CD4-positive, alpha-beta memory T cell (primary cell): ENCODE measurements at places on chromosomes 2 and 18.

GRCh38 chr2:229300790-229301189 is 29.7 kb upstream of the PID1 start:
- no peak for DNase-seq

- no peak for DNase-seq
Observed at GRCh38 chr2:181170256-181170655, 189.9 kb downstream of the UBE2E3 start.

- DNase-seq, result no peak
Observed at GRCh38 chr2:24220554-24221291, 45.9 kb downstream of the FAM228A start.

DNA sequence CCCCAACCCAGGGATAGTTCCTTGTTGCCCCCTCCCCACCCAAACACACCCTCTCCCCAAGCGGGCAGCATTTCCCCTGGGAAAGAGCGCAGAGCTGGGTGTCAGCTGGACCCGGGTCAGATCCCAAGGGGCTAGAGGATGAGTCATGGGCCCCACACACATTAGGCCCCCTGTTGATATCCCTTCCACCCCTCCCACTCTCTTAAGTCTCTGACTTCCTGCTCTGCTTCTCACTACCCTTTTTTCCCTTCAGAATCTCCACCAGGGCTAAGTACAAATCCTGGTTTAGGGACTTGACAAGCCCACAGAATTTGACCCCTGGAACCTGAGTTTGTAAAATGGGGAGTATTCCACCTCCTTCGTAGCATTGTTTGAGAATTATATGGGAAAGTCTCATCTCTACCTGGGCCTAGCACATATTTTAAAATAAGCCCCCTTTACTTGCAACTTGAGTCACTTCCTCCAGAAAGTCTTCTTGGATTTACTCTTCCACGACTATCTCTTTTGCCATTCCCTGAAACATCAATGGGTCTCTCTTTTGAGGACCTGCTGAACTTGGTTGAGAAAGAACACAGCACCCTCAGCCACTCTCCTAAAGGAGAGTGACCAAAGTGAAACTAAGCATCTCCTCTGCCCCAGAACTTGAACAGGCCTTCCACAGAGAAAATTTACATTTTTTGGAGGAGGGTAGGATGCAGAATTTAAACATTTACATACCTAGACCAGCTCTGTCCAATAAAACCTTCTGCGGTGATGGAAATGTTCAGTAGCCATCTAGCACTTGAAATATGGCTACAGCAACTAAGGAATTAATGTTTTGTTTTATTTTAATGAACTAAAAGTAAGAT is 4.7 kb downstream of the RTKN start:
- DNase-seq, result no peak

- DNase-seq, result no peak
Observed at GRCh38 chr18:11861583-11862288, 10.5 kb downstream of the CHMP1B start.

DNA sequence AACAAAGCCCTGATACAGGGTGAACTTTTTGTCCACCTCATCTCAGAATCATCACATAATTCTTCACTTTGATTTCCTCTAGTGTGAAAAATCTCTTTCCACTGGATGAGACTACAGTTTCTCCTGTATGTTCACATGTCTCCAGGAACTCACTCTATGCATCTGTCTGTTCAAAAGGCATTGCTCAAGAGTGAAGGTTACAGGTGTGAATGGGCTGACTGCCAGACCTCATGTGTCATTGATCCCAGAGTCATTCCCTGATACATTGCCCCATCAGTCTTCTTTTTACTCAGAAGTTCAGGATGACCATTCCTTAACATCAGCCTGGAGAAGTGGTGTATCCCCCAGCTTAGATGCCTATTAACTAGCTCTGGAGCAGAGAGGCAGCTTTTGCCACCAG is 4.4 kb upstream of the DSC3 start:
- DNase-seq, result no peak

- no peak for DNase-seq
Observed at GRCh38 chr2:21787941-21788340, 664.2 kb downstream of the TDRD15 start.

DNA sequence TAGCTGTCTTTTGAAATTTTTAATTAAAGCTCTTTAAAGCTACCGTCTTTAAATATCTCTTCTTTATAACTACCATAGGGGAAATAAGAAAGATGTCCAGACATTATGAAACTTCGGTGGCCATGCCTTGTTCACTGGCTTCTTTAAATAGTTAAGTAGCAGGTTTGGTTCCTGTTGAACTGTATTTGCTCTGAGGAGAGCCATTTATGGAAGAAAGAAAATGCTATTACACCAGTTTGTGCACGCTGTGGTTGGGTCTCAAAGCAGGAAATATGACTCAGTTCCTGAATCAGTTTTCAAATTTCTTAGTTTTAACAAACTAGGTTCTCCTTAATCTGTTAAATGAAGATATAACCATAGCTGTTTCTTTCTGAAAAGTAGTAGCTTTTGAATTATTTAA is 12.2 kb downstream of the ARPC2 start:
- DNase-seq, result peak; percentile 52

DNA sequence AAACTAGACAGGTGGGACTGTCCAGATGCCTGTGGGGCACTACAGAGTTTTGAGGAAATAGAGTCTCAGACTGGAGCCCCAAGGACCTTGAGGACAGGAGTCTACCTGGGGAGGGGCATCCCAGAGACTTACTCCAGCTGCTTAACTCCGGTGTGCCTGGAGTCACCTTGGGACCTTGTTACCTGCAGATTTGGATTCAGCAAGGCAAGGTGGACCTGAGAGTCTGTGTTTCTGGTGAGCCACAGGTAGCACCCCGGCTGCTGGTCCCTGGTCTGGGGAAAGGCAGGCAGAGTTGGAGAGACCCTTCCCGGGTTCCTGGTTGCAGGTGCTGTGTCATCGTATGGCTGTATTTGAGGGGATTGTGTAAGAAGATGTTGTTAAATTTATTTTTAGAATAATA is 102.4 kb downstream of the AGAP1 start:
- DNase-seq, result no peak

DNA sequence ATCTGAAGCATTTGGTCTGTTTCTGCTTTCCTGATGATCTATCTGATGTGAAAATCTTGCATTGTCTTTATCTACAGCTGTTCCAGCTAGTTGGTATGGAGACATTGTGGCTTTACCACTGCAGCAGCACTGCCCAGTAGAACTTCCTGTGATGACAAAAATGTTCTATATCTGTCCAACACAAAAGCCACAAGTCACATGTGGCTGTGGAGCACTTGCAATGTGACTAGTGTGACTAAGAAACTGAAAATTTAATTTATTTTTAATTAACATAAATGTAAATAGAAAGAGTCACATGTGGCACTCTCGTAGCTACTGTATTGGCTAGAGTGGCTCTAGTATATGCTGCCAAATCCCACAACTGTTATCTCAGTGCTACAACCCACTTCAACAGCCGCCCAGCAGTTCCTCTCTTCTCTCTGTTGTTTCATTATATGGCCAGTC is 425.7 kb downstream of the SETBP1 start:
- no peak for DNase-seq

GRCh38 chr18:8944871-8945245 is 157.6 kb upstream of the NDUFV2 start:
- no peak for DNase-seq

DNA sequence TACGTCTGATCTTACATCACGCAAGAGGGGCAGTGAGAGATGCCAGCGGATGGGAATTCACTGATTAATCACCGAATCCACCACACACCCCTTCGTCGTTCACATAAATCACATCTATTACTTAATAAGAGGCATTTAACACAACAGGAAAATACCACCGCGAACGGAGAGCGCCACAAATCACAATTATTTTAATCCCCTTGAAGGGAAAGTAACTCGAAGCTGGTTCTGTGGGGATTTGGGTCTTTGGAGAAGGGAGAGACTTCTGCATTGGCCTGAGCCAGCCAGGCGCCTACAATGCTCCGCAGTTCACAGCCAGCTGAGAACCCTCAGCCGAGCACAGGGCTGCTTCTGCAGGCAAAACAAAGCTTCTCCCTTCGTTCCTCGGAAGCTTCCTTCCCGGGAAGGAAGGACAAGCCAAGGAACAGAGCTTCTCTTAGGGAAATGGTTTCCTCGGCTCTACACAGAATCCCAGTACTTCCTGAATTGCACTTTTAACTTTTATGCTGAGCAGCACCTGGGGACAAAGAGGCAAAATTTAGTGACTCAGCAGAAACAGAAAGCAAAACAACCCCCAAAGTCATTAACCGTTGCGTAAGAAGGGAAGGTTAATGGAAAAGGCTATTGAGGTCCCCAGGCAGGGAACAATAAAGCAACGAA is at the start of gene LRP1B:
TSS of gene LRP1B (minus strand) at position 7 of the 660 bp plus-strand sequence. CDS start 287 bp downstream, outside the sequence.
- DNase-seq, result no peak

GRCh38 chr2:43255296-43255910 is 29.0 kb upstream of the ZFP36L2 start:
- no peak for DNase-seq
